ENCODE measurements at places on chromosomes 2 and 18. TPM values are rescaled to one million over a fixed set of nuclear protein-coding genes. Genes with fewer than 3 reads are reported as not detected.

GRCh38 chr2:183024339-183025095, 13.7 kb downstream of the NCKAP1 start:
- H3K36me3 ChIP-seq, result peaks cover 12% of the 10 kb centered on the region
- H3K27me3 ChIP-seq, result no peaks in the 10 kb centered on the region
- DNase-seq, result no peak
- peaks cover 5% of the 10 kb centered on the region for H3K4me1 ChIP-seq
- no peak overlapping the region for H3K4me3 ChIP-seq

Gene ATP6V1B1
- total RNA-seq, result not detected

Gene SLC8A1
- 7.1 TPM for total RNA-seq

DNA sequence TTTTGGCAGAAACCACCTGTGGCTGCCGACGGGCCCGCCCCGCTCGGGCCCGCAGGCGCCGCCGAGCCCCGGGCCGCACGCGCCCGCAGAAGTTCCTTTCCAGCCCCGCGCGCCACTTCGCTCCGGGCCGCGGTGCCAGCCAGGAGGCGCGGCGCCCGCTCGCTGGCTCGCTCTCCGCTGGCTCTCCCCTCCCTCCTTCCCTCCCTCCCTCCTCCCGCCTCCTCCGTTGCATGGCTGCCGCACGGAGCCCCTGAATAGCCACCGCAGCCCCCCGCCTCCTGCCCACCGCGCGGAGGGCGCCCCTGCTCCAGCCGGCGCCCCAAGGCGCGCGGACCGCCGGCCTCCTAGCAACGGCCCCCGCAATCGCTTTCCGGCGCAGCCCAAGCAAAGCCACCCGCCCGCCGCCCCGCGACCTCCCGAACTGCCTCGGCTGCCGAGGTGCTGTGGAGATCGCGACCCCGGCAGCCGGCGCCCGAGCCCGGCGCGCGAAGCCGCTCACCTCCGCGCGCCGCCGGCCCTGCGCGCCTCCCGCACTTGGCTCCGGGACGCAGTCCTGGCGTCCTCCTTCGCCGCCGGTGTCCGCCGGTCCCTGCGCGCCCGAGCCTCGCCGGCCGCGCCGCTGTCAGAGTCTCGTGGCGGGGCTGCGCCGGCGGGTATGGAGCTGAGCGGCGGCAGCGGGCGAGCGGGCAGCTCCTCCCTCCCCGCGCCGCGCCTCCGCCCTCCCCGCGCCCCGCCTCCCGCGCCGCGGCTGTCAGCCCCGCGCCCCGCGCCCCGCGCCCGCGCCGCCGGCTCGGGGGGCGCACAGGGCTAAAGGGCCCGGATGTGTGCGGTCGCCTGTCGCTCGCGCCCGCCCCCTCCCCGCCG, at the start of gene ZBTB7C:
TSS of gene ZBTB7C (minus strand) at position 657 of the 864 bp plus-strand sequence.
- peak; percentile 24 for DNase-seq
- peaks cover 8% of the 10 kb centered on the region for H3K4me1 ChIP-seq
- peaks cover 76% of the 10 kb centered on the region for H3K27me3 ChIP-seq
- no peaks in the 10 kb centered on the region for H3K36me3 ChIP-seq
